CD4-positive, alpha-beta T cell treated with Interleukin-4 for 1 hour (primary cell): ENCODE measurements at places on chromosomes 12 and 14.

- DNase-seq, result peak; percentile 69
These were observed 36.1 kb upstream of the OR5AU1 start for GRCh38 chr14:21191809-21192446.

DNA sequence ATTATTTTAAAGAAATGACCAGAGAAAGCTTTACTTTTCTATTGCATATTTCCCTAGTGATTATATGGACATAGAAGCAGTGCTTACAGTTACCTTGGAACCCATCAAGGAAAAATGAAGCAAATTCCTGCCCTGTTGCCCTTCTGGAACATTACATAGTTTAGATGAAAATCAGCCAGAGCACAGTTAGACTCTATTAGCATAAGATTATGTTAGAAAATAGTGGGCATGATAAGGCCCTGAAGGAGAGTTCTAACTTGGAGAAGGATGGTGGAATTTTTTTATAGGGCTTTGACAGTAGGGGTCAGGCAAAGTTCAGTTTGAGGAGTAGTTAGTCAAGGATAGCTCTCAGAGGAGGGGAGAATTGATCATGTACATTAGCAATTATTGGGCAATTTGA lies 74.3 kb downstream of the FUT8 start:
- DNase-seq, result no peak

DNA sequence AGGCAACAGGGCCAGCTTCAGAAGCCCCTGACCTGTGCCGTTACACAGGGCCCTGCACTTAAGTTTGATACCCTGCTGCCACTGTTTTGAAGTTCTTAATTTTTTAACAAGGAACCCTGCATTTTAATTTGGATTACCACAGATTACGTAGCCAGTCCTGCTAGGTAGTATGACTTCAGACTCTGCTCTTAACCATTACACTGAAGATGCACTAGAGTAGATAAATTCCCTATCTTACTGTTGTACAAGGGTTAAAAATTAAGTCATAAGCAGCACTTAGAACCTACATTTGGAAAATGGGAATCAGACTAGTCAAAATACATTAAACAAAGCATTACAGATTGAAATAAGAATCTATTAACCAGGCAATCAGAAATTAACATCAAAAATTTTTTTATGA lies 2.3 kb downstream of the GNPNAT1 start:
- DNase-seq, result no peak

DNA sequence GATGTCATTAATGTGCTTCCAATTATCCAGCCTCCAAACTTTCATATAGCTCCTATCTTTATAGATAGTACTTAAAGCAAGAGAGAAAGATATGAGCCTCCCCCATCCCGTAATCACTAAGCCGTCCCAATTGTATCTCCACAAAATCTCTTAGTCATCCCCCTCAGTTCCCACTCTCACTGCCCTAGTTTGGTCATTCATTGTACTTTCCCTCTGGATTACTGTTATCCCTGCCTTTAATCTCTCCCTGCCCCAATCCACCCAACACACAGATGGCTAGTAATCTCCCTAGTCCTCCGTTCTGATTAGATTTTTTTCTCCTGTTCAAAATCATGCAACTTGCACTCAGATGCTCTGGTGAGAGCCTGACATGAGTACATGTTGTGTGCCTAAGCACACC lies 5.4 kb upstream of the BCAT1 start:
- DNase-seq, result no peak

DNA sequence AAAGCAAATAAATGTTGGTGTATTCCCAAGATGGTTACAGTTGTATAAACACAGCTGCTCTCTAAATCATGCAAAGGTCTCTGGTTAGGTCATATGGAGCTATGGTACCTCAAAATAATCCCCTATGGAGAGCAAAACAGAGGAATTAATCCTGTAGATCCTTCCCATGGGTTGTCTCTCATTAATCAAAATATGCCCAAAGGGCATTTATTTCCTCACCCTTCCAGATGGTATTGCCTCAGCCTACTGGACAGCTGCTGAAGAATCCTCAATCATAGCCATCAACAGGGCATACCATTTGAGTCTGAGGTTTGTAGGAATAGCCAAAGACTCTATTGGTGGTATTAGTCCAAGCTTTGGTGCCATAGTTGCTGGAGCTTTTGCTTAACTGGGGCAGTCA lies 360.9 kb downstream of the RPL10L start:
- DNase-seq, result no peak

DNA sequence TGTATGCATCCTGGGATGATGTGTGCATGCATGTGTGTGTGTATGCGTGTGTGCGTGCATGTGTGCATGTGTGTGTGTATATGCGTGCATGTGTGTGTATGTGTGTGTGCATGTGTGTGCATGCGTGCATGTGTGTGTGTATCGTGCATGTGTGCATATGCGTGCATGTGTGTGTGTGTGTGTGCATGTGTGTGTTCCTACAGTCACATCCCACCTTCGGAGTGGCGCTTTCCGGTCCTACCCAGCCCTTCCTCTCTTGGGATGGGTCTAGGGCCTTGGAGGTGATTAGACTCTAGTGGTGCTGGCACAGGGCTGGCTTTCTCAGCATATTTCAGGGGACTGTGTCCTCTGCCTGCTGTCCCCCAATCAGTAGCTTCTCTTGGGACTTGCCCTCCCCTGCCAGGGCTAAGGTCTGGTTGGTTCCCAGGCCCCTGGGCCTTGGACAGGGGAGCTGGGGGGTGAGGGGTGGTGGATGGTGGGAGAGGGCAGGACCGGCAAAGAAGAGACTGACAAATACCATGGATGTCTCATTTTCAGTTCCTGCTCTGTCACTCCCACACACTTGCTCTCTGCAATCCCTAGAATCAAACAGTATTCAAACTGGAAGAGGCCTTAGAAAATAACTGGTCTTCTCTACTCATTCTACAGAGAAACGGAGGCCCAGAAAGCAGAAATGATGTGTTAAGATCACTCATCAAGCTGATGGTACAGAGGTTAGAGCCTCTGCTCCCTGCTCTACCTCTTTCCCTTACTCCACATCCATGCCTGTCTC lies 21.9 kb upstream of the FAIM2 start:
- no peak for DNase-seq

DNA sequence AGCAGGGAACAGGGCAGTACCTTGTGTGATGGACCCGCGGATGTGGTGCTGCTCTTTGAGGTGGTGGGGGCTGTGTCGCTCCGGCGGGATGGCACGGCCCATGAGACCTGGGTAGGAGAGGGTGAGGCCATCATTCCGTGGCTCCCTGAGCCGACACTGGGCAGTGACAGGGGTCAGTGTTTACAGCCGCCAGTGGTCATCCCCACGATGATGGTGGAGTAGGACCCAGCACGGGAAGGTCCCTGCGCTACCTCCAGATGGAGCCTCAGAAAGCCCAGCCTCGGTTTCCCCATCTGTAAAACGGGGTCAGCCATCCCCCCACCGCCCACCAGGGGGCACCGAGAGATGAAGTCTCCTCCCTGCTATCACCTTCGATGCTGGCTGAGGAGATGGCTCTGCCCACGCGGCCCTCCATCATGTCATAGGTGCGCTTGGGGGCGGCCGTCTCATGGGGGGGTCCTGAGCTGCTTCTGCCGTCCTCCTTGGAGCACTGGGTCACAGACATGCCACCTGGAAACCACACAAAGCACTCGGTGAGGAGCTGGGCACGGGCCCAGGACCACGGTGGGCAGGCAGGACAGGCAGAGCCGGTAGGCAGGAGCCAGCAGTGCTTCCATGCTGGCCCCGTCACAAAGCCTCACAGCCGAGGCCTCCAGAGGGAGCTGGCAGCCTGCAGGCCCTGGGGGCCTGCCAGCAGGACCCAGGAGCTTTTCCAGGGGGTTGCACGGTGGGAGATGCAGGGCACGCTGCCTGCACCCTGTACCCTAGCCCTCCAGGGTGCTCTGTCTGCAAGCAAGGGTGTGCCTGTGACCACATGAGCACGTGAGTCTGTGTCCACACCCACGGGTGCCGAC lies 53.1 kb downstream of the RFLNA start:
- DNase-seq, result no peak

- DNase-seq, result no peak
These were observed 469.8 kb upstream of the FLRT2 start for GRCh38 chr14:85060121-85060520.

- DNase-seq, result no peak
These were observed 258.0 kb upstream of the DDHD1 start for GRCh38 chr14:53411125-53411524.

GRCh38 chr12:1660304-1661187 lies 30.3 kb upstream of the ADIPOR2 start:
- peak; percentile 64 for DNase-seq

- DNase-seq, result no peak
These were observed 12.1 kb upstream of the SLC38A2 start for GRCh38 chr12:46384451-46385309.

- no peak for DNase-seq
These were observed 165.8 kb downstream of the ESRRB start for GRCh38 chr14:76541594-76542219.

DNA sequence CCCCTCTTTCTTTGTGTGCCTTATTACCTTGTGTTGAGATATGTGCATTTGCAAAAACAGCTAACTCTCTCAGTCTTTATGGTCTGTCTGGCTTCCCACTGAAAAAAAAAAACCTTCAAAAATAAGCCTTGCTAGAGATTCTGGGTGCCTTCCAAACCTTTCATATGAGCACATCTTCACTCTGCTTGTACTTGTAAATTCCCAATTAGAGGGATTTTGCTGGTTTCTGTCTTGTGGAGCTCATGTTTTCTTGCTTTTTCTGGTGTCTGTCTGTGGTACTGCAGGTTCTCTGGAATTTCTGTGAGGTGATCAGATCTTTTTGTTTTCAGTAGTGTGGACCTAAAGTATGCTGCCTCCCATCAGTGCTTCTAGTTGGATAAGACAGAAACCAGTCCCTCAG lies 100.1 kb downstream of the PIK3C2G start:
- no peak for DNase-seq

GRCh38 chr12:1199700-1200099 lies 208.7 kb downstream of the ERC1 start:
- DNase-seq, result no peak

GRCh38 chr12:4001841-4002240 lies 128.6 kb upstream of the PARP11 start:
- no peak for DNase-seq

- DNase-seq, result peak; percentile 55
These were observed 21.0 kb upstream of the PSMC1 start for GRCh38 chr14:90235179-90235976.

DNA sequence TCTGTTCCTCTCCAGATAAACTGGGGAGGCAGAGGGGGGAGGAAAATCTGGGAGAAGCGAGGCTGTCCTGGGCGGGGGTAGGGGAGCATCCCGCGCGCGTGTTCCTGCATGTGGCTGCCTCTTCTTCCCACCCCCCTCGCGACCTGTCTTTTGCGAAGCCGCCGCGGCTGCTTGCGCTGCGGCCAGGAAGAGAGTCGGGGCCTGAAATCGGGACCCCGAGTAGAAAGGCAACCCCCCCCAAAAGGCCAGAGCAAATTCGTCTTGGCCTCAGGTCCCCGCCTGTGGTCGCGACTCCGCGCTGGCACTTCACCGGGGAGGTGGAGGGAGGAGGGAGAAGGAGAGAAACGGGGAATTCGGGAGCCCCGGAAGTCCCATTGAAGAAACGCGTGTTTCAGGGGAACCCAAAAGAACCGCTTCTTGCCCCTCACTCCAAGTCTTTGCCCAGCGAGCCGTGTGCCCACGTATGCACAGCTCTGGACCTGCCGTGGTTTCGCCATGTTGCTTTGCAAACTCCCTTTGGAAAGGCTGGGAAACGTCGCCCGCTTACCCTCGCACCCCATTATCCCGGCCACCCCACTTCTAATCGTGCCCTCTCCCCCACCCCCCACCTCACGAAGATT lies 944 bp downstream of the CCND2 start:
- DNase-seq, result no peak

DNA sequence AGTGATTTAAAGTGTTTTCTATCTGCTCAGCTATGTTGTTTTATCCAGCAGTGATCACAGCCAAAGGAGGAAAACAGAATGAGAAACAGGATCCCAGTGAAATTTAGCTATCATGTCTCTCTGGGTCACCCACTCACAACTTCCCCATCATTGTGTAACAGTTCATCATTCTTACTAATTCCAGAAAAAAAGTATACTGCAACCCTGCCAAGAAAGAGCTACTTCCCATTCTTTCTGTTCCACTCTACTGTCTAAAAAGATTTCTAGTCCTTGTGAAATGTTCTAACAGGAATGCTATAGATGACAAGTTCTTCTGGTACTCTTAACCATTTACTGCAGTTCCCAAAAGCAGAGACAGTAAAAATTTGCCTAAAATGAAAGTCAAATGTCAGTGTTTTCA lies 39.2 kb upstream of the CD163 start:
- DNase-seq, result peak; percentile 4

GRCh38 chr14:32233260-32233659 lies 30.2 kb upstream of the RNU6-8 start:
- no peak for DNase-seq

- no peak for DNase-seq
These were observed 134.6 kb downstream of the ESR2 start for GRCh38 chr14:64159588-64159987.

DNA sequence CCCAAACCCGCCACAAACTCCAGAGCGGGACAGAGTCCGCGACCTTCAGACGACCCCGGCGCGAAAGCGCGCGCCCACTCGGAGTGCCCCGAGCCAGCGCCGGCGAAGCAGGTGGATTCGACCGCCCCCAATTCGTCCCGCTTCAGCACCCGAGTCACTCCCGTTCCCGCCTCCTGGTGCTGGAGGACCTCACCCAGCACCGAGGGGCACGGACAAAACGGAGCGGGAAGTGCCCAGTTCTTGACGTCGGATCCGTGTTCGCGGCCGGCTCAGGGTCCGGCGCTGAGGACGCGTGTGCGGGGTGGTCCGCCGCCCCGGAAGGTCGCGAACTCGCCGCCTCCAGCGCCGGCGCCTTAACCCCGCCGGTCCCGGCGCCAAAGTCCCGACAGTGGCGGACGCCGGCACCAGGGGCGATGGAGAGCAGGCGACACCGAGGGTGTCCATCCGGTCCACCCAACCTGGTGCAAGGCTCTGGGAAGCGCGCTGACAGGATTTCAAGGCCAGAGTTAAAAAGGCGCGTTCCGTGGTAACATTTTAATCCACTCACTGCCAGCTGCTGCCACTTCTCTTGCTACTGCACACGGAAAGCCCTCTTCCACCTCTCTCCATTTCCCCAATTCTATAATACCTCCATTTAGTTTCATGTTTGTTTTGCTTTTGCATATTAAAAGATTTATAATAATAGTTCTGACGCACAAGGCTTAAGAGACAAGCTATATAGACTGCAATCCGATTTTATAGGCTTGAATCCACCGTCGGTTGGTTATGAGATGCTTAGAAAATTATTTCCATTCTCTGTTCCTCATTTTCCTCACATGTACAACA lies 240.0 kb upstream of the CPNE8 start:
- no peak for DNase-seq

GRCh38 chr12:93186131-93186530 lies 191.6 kb upstream of the NUDT4 start:
- no peak for DNase-seq

- no peak for DNase-seq
These were observed 162.9 kb upstream of the SYT10 start for GRCh38 chr12:33602515-33602914.
